Eye (tissue), 1 donor: ENCODE measurements at places on chromosomes 5 and 9.

DNA sequence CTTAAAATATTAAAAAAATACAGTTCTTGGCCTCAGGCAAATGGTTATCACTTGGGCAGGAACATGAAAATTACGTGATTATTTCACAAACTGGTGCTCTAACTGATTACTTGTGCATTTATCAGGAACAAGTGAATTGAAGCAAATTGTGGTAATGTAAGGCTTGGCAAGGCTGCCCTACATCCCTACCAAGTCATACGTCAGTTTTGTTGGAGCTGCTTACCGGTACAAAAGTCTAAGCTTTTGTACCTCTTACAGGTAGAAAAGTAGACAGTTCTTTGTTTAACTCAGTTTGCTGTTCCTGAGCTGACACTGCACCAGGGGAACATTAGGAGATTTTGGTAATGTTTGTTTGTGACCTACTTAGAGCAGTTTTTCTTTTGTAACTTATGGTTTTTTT is 2.2 kb downstream of the G3BP1 start:
- peak; percentile 39 for DNase-seq

GRCh38 chr9:117714282-117714681 is 10.1 kb downstream of the TLR4 start:
- no peak for DNase-seq

- no peak for DNase-seq
These were observed 177.6 kb upstream of the PANK3 start for GRCh38 chr5:168756453-168757391.

DNA sequence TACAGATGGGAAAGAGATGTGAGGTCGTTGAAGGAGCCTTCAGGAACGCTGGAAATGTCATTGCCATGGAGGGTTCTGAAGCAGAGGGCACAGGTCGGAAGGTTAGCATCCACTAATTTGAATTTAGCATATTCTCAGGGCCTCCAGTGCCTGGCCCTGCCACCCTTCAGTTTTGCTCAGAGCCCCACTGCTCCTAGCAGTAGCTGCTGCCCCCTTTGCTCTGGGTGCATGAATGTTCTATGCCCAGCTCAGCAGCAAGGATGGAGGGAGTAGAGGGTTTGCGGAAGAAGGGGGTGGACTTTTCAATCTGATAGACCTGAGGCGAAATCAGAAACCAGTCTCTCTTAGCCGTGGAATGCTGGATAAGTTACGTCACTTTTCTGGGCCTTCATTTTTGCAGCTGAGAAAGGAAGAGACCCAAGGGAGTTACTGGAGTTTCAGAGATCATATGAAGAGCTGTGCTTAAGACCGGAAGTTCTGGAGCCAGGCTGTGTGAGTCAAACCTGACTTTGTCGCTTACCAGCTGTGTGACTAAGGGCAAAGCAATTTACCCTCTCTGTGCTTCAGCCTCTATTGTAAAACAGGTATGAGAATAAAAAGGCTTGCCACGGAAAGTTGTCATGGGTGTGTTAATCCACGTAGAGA is 133.2 kb upstream of the PANK3 start:
- peak; percentile 53 for DNase-seq

GRCh38 chr5:4244306-4244705 is 648.7 kb downstream of the IRX1 start:
- DNase-seq, result no peak

GRCh38 chr9:75866273-75866871 is 24.1 kb upstream of the PCSK5 start:
- peak; percentile 83 for DNase-seq

GRCh38 chr5:92567831-92568450 is 1013.1 kb downstream of the NR2F1-AS1 start:
- no peak for DNase-seq

DNA sequence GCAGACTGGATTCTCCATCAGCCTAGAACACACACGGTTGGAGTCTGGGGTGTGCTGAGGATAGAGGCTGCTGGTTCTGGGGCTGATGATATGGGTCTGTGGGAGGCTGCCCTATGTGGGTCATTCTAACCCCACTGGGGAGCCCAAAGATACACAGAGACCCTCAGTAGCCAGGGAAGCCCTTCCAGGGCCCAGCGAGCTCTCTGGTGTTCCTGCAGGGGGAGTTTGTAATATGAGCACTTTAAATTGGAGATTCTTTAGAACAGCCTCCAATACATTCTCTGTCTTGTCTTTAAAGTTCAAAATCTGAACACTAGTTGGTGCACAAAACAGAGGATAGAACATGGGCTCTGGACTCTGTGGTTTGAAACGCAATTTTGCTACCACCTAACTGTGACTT is 2.4 kb downstream of the ACTL7A start:
- DNase-seq, result no peak

DNA sequence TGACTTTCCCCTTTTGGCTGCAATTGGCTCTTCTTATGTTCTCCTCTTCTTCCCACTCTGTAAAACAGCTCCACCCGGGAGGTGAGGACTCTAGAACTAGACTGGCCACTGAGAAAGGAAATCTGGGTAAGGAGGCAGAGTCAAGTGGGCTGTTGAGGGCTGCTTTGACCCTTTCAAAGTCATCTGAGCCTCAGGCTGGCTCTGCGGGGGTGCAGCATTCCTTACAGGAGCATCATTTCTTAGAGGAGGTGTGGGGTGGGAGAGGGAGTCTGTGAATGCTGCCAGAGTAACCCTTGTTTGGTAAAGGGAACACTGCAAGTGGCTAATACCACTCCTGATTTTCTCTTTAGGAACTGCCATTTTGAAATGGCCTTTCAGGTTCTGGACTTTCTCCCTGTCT is 377.7 kb upstream of the SMARCA2 start:
- no peak for DNase-seq

GRCh38 chr9:137918331-137919094 is 40.9 kb downstream of the CACNA1B start:
- DNase-seq, result peak; percentile 14

GRCh38 chr9:30235068-30235467 is 2149.4 kb upstream of the ACO1 start:
- DNase-seq, result no peak

- DNase-seq, result no peak
These were observed 32.1 kb downstream of the CNOT6 start for GRCh38 chr5:180526269-180526668.

GRCh38 chr5:75466006-75466716 is 45.3 kb downstream of the CERT1 start:
- DNase-seq, result no peak

- DNase-seq, result no peak
These were observed 200.4 kb downstream of the CACNA1B start for GRCh38 chr9:138077898-138078540.

DNA sequence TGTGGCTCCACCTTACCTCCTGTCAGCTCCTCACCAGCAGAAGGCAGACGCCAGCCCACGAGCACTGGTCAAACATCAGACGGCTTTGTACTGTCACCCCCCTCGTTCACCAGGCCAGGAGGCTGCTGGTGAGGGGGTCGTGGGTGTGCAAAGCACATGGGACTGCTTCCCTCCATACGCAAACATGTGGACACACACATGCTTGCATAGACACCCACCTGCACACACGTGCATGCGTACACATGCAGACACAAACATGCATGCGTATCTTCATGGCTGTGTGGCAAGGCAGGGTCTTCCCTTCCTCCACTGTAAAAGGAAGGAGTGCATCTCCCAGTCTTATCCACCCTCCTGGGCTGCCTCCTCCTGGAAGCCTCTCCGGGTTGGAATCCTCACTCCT is 178.5 kb downstream of the OLFM1 start:
- DNase-seq, result no peak

- DNase-seq, result peak; percentile 82
These were observed 18.1 kb downstream of the KYAT1 start for GRCh38 chr9:128863647-128864046.

GRCh38 chr5:72107901-72108201 is 576 bp downstream of the MAP1B start:
- no peak for DNase-seq

GRCh38 chr5:96648023-96648422 is 14.2 kb upstream of the CAST start:
- DNase-seq, result no peak

DNA sequence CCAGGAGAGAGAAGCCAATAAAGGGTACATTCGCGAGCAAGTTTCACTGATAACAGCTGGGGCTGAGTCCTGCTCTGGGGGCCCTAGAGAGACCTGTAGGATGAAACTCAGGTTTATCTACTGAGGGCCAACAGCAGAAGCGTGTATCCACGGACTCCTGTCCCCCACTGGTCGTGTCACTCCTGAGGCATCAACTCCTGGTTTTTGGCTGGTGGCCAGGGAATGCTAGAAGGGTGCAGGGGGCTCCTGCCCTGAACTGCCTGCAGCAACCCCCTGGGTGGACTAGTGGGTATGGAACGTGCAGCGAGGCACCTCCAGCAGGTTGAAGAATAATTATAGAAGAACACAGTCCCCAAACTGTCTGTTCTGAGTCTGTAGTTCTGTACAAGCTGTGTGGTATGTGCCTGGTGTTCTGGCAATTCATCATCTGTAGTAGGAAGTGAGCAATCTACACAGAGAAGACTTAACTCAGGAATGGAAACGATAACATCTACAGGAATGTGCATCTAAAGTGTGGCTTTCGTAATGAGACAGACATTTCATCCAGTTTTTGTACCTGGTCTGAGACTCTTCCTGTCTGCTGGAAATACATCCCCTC is 64.5 kb upstream of the GNA14 start:
- no peak for DNase-seq

- DNase-seq, result no peak
These were observed 30.0 kb upstream of the PCSK1 start for GRCh38 chr5:96463091-96463490.

DNA sequence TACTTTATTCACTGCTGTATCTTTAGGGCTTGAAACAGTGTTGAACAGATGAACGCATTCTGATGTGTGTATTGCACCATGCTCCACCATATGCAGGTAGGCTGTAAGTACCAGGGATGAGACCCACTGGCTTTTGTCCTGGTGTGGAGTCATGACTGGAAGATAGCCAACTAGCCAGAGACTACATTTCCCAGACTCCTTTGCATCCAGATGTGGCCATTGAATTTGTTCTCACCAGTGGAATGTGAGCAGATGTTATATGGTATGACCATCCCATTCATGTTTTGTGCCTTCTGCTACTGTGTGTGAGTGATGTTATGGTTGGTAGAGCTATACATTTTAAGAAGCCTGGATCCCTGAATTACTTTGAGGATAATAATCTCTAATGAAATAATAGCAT is 7.4 kb upstream of the FBXL7 start:
- no peak for DNase-seq

DNA sequence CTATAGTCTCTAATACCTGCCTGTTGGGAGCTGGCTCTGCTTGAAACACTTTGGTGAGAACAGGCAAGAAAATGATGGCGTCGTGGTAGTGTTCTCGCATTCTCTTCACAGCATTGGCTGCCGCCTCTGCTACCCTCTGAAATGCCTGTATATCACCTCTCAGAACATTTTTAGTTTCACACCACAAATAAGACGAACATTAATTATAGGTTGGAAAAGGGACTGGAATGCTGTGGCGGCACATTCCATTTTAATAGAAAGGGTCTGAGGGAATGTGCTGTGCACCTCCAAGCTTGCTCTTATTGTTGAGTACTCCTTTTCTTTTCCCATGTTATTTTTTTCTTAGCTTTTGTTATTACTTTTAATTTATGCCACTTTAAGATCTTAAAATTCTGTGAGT is 134.6 kb upstream of the HMHB1 start:
- no peak for DNase-seq

- peak; percentile 34 for DNase-seq
These were observed 7.6 kb upstream of the FAM240B start for GRCh38 chr9:38727497-38728001.

GRCh38 chr5:41482715-41483114 is 27.7 kb downstream of the PLCXD3 start:
- no peak for DNase-seq

DNA sequence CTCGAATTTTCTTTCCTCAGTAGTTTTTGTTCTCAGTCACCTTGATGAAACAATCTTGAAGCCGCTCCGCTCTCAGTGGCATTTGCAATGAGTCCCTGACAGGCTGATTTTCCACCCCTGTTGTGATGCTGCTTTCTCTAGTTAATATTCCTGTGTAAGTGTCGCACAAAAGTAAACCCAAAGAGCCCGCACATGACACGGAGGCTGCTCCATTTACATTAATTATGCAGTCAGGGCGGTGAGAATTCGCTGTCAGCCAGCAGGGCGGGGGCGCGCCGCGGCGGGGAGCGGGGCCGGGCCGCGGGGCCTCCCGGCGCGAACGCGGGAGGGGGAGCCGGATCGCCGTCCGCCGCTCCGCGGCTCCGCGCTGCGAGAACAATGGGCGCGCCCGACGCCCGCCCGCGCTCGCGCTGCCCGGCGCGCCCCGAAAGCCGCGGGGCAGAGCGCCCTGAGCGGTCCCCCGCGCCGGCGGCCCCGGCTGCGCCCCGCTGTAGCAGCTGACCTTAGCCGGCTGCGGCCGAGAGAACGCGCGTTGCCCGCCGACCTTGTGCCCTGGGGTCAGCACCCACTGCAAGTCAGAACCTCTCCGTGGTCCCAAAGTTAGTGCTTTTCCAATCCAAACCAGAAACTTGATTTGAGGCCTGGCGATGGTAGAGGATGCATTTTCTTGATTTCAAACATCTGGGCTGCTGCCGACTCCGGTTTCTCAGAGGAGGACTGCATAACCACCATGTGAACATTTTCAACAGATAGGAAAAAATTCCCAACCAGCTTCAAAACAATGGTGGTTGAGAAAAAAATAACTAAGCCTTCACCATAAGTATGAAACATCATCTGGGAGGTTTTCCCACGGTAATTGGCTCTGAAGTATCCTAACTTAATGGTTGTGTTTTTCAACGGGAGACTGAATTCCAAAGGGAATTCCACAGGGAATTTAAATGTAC is 142.6 kb downstream of the PBX3 start:
- DNase-seq, result peak; percentile 88

DNA sequence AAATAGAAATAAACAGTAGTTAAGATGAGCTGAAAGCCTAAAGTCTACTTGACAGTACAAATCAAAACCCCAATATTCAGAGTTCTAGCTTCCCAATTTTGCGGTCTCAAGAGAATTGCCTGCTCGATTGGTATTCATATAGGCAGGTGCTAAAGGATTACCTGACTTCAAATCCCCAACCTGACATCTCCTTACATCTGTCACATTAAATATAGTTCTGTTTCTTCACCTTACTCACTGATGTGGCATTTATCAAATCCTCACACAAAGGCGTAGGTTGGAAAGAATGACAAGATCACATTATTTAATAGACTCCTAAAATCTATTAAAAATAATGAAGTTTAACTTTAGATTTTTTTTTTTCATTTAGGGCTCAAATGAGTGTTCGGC is 72.8 kb upstream of the ANKH start:
- DNase-seq, result no peak

GRCh38 chr9:135561391-135562234 is at the start of gene PAEP:
Gene PAEP, plus strand, starts transcription at chr9:135561756.
- no peak for DNase-seq

- DNase-seq, result no peak
These were observed 81.9 kb downstream of the PALM2AKAP2 start for GRCh38 chr9:109861918-109862317.

- DNase-seq, result no peak
These were observed 5.5 kb downstream of the ARHGEF37 start for GRCh38 chr5:149586708-149587318.

DNA sequence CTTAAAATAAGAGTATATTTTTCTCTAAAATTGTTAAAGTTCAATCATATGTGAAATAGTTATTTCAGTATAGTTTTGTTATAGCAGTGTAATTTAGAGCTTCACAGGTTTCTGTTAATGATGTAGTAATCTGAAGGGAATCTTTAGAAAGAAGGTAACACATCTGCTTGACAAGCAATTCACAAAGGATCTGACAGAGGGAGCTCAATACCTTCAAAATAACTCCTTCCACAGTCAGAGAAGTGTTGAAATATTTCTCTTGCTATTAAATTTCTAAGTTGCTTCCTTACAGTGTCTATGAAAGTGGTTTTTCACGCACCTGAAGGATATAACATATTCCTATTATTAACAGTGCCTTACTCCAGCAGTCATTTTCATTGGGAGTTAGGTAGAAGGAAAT is 44.9 kb downstream of the SLC25A51 start:
- no peak for DNase-seq
